ENCODE measurements at places on chromosomes 6 and 20.

- no peak for DNase-seq
These were observed 166.7 kb downstream of the DLL1 start for GRCh38 chr6:170124150-170124549.

DNA sequence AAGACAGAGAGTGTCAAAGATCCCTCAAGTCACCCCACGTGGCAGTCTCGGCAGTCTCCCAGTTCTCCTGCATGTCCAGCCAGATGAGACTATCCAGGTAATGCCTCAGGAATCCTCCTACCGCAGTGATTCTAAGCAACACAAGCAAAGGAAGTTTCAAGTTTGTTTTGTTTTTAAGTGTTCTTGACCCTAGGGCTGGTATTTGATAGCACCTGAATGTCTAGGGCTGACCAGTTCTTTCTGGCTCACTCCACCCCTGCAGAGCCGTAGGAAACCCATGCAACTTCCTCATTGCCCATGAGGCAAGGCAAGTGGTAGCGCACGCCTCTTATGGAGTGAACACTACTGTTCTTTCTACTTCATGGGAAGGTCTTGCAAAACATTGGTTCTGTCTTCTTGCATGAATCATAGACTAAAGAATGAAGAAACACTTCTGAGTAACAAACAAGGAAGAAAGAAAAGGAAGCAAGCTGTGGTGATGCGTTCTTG lies 24.8 kb upstream of the FOXQ1 start:
- no peak for DNase-seq

DNA sequence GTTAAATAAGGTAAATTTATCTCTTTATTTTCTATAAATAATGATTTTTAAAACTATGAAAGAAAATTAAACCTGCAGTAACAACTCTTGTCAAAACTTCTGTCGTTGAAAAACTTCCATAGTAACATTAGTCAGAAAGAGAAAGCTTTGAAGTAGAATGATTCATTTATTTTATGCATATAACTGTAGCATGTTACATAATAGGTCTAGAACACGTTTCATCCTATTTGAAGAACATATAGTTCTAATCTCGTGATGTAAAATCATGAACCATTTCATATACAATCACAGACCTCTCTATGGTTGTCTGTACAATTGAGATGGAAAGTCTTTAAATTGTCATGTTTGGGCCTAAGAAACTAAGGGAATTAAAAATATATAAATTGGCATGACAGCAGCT lies 61.3 kb upstream of the MYLIP start:
- DNase-seq: no peak

GRCh38 chr6:34190504-34191122 lies 44.7 kb upstream of the GRM4 start:
- no peak for DNase-seq

GRCh38 chr6:2222275-2222842 lies 23.0 kb downstream of the GMDS start:
- no peak for DNase-seq

DNA sequence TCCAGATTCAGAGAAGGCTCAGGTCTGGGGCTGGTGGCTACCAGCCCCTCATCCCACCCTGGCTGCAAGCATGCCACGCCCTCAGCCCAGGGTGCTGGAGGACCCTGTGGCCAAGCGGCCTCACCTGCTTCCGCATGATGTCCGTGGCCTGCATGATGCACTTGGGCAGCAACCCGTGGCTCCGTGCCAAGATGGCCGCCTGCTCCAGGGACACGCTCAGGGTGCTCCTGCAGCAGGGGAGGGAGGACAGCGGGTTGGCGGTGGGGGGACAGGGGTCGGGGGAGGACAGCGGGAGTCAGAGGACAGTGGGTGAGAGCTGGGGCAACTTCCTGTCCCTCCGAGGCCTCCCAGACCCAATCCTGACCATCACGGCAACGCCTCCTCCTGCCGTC lies 200.1 kb downstream of the PREX1 start:
- DNase-seq: no peak

DNA sequence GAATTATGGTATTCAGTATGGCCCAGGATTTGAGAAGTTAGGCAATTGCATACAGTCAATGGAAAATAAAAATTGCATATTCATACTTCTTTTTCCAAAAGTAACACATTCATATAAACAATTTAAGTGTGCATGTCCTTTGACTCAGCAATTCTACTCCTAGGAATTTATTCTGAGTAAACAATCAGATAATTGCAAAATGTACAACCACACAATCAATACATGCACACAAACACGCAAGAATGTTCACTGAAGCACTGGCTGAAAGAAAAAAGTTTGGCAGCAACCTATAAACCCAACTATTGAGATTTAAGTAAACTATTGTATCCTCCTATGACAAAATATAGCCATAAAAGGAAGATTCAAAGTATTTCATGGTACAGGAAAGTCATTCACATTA lies 1.6 kb downstream of the CYP39A1 start:
- no peak for DNase-seq

DNA sequence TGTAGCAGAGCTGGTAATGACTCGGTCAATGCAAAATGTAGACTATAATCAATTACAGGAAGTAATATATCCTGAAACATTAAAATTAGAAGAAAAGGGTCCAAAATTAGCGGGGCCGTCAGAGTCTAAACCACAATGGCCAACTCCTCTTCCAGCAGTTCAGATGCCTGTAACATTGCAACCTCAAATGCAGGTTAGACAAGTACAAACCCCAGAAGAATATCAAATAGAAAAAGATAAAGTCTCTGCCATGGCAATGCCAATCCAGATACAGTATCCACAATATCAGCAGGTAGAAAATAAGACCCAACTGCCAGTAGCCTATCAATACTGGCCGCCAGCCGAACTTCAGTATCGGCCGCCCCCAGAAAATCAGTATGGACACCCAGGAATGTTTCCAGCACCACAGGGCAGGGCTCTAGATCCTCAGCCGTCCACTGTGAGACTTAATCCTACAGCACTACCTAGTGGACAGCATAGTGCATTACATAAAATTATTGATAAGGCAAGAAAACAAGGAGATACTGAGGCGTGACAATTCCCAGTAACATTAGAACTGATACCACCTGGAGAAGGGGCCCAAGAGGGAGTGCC lies 158.4 kb downstream of the GPX5 start:
- peak; percentile 51 for DNase-seq

DNA sequence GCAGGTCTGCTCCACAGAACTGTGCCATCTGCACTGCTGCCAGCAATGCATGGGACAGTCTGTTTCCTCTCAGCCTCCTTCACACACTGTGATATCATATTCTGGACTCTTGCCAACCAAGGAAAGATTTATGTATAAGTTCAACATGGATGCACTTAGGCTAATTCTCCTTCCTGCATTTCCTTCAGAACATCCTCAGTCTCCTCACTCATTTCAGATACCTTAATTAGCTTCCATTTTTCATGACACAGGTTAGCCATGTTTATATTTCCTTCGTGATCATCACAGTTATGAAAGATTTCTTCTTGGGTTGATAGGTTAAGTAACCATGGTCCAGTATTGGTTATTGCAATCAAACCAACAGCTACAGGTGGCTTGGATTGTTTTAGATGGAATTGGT lies 46.4 kb upstream of the DDR1 start:
- DNase-seq: peak; percentile 45

DNA sequence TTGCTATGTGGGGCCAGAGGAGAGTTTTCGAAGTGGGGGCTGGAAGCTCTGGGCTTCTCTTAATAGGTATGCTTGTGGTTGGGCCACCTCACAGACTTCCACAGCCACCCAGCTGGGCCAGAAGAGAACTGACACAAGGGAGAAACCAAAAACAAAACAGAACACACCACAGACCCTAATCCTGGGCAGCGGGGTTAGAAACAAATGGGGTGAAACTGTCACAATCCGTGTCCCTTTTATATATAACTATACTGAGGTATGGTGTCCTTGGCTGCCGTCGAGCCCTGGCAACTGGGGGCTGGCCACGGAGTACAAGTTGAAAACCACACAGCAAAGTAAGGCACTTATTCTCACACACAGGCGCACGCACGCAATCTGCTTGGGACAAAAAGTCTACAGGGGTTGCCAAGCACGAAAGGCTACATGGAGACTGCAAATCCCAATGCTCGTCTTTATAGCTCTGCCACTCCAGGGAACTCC lies 78.3 kb downstream of the TRAM2 start:
- peak; percentile 55 for DNase-seq

DNA sequence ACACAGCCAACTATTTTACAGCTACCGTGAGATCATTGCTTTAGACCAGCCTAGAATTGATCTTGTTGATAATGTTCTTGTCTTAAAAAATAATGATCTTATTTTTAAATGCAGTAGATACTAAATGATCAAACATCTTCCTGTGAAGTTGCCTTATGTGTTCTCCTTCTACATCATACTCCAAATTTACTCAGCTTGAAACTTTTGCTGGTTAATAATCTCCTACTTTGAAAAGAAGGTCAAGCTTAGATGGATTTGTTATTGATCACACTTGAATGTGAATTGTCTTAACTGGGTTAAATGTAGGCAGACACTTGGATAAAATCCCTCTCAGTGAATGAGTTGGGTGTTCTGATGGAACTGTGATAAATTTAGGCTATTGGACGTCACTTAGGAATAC lies 91.9 kb downstream of the HAO1 start:
- no peak for DNase-seq

- DNase-seq: no peak
These were observed 152.2 kb downstream of the MAFB start for GRCh38 chr20:40536808-40537207.

DNA sequence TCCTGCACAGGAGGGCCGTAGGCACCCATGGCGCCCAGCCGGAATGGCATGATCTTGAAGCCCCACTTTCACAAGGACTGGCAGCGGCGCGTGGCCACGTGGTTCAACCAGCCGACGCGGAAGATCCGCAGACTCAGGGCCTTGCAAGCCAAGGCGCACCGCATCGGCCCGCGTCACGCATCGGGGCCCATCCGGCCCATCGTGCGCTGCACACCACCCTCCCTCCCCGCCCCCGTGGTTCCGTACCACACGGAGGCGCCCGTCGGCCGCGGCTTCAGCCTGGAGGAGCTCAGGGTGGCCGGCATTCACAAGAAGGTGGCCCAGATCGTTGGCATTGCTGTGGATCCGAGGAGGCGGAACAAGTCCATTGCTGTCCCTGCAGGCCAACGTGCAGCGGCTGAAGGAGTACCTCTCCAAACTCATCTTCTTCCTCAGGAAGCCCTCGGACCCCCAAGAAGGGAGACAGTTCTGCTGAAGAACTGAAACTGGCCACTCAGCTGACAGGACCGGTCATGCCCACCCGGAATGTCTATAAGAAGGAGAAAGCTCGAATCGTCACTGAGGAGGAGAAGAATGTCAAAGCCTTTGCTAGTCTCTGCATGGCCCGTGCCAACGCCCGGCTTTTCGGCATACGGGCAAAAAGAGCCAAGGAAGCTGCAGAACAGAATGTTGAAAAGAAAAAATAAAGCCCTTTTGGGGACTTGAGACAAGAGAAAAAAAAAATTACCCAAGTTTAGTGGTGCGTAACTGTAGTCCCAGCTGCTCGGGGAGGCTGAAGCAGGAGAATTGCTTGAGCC lies 9.9 kb upstream of the NCOA5 start:
- no peak for DNase-seq

DNA sequence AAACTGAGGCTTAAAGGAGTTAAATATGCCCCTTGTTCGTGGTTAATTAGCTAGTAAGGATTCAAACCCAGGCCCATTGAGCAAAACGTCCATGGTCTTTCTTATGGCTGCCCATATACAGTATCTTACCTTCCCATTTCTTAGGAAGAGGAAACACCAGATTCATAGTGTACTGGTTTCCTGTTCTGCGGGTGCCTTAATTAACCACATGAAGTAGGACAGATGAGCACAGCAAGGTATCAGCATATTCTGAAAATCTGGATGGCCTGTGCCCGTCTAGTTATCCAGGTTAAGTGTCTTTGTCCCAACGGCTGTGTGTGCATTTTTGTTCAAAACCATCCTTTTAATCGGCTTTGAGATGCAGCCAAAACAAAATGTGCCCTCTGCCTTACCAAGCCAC lies 93.4 kb upstream of the TRAF3IP2 start:
- DNase-seq: no peak

DNA sequence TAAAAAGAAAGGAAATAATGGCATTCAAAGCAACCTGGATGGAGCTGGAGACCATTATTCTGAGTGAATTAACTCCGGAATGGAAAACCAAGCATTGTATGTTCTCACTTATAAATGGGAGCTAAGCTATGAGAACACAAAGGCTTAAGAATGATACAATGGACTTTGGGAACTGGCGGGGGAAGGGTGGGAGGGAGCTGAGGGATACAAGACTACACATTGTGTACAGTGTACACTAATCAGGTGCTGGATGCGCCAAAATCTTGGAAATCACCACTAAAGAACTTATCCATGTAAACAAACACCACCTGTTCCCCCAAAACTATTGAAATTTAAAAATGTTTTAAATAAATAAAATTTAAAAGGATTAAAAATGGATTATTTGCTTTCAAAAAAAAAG lies 4.1 kb upstream of the HLA-E start:
- DNase-seq: no peak

DNA sequence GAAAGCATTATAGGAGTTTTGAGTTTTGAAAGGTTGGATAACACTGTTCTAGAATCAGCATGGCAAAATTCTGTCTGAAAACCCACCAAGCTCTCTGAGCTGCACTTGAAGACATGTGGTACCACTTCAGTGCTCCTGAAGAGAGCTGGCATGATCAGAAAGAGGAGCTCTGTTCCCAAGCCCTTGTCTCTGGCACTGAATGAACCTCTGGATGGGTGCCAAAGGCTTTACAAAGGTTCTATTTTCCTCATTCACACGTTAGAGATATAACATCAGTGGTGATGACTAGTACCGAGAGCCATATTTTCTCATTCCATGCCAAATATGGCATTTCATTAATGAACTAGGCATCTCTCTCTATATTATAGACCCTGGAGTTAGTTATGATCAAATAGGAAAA lies 301.8 kb upstream of the ID4 start:
- DNase-seq: peak; percentile 50

- no peak for DNase-seq
These were observed 13.6 kb upstream of the CEP85L start for GRCh38 chr6:118665011-118665410.

GRCh38 chr20:37943501-37944455 lies 40.9 kb downstream of the VSTM2L start:
- DNase-seq: no peak

GRCh38 chr6:74409447-74409846 lies 713.4 kb downstream of the CD109 start:
- peak; percentile 65 for DNase-seq

DNA sequence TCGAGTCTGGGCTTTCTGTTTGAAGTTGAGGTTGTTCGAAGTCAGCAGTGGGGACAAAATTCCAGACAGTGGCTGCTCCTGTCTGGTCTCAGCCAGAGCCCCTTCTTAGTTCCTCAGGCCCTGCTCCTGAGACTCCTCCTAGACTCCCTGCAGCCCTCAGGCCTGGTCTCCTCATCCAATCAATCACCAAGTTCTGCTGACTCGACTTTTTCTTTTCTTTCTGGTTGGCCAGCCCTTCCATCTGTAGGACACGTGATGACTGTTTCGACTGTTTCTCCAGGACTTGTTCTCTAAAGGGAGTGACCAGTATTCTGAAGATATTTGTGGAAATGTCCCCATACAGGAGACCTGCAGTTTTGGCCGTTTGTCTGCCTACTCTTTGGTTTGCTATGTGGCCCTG lies 19.5 kb downstream of the PPP1R3G start:
- no peak for DNase-seq

Data from brain (organoid and tissue), 16 donors.